NCI-H1694 (cell line): ENCODE measurements at places on chromosomes 13 and 19.

DNA sequence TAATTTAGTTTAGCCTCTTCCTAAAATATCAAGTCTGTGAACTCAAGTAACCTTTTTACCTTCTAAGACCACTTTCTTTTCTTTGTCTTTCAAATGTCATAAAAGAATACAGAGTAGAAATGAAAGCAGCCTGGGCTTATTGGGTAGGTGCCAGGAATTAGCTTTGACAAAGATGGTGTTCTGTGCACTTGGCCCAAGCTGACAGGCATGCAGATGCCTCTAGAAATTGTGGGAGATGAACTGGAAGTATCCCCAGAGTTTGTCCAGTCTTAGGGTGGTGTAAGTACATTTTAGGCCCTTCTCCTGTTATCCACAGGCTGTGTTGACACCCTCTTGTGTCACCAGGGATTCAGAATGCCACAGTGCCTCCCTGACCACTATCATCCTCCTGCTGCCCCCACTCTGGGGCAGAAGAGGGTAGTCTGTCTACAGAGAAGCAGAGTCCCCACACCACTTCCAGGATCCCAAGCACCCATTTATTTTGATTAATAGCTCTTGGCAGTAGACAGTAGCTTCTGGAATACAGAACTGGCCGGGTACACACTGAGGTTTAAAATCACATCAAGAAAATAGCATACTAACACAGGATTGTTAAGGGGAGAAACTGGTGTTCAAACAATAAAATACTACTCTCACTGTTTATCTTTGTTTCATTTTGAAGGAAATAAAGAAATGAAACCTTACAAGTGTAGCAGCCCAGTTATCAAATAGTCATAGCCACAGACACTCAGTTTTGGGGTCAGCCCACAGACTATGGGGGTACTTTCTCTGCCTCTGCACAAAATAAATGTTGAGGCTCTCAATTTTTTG is 343.2 kb downstream of the KCNRG start:
- peak; percentile 2 for DNase-seq

DNA sequence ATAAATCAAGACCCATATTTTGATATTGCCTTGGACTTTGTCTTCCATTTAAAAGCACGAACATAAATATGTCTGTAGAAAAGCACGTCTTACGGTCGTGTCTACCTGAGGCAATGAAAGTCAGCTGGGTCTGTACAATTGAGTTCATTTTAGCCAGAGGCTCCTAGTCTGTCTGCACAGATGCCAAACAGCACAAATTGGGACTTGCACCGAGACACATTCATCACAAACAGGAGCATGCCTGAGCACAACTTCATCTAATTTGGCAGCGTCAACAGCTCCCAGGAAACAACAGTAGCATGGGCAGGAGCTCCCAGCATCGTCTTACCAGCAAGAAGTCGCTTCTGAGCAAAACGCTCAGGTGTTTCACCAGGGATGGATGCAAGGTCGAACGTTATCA is 687.0 kb downstream of the EFNB2 start:
- peak; percentile 80 for DNase-seq

DNA sequence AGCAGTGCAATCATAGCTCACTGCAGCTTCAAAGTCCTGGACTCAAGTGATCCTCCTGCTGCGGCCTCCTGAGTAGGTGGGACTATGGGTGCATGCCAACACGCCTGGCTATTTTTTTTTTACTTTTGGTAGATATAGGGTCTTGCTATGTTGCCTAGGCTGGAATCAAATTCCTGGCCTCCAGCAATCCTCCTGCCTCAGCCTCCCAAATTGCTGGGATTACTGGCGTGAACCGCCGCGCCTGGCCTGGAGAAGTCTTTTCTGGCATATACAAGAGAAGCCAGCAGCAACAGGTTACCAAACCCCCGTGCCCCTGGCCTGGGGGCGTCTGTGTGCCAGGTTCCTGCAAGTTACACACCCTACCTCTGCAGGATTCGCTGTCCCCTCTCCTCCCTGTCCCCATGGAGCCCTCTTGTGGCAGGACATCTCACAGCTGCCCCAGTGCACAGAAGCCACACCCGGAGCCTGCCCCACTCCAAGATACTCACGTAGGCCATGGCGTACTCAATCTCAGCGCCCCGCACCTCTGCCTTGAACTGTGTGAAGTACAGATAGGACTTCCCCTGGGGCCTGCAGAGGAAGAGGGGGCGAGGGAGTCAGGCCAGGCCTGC is 9.9 kb downstream of the MYDGF start:
- DNase-seq, result no peak

- no peak for DNase-seq
Observed at GRCh38 chr19:3360421-3361383, 5.7 kb upstream of the NFIC start.
